ENCODE measurements at places on chromosomes 1 and 21.

GRCh38 chr1:67053535-67053784 lies 488 bp downstream of the SLC35D1 start:
- DNase-seq: peak; percentile 70

DNA sequence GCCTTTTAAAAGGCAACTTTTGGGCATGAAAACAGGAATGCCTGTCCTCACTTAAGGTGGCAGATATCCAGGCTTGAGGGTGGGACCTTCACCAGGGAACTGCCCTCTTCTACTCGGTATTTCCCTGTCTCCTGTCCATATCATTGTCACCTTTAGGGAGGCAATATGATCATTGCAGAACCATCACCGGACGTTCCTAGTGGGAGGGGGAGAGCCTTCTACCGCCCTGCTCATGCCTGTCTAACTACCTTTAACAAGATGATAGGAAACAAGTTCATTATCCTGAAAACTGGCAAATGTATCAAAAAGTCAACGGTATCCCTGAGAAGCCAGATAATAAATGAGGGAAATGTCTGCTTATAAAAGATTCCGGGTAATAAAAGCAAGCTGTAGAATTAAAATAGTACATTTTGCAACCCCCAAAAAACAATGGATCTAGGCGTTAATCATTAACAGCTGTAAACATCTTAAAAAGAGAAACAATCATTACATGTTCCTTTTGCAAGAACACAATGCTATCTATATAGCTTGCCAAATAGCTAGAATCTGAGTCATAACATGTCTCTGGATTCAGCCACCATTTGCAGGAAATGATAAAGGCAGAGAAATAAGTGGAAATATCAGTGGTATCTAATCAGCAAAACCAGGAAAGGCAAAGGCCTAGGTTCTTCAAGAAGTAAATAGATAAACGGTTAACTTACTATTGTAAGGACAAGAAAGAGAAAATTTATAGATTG lies 852.9 kb upstream of the ADGRL4 start:
- no peak for DNase-seq

DNA sequence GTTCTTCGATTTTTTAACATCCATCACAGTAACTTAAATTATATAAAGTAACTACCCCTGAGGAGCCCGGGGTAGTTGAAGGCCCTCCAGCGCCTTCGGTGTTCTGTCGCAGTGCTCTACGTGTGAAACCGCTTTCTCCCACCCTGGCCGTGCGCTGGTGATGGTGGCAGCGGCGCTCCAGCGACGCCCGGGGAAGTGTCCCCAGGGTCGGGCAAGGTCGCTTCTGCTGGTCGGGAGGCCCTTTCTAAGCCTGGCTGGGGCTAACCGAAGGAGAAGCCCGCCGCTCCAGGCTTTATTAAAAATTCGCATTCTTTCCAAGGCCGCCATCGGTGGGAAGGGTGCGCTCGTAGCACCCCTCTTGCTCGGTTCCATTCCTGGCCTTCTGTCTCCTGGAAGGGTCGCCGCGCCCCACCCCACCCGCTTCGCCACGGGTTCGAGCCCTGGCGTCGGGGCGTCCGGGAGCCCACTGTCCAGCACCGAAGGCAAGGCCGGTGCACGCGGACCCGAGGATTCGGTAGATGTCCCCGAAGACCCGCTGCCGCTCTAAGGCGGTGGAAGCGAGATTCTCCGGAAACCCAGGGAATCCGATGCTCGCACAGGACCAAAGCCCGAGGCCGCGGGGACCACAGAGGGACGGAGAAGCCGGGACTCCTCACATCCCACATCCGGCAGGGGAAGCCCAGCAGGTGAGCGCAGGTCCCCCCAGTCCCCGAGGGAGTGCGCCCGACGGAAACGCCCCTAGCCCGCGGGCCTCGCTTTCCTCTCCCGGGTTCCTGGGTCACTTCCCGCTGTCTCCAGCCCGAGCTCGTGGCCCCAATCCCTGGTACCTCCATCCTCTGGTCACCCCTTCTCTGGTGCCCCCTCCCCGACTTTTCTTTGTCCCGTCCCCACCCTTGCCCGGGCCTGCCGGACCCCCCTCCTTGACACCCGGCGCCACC lies 685 bp upstream of the RIPPLY3 start:
- DNase-seq: no peak

- DNase-seq: no peak
Observed at GRCh38 chr1:98842241-98842640, 162.4 kb downstream of the PLPPR5 start.

- peak; percentile 41 for DNase-seq
Observed at GRCh38 chr1:160129046-160129445, 13.5 kb downstream of the ATP1A2 start.

DNA sequence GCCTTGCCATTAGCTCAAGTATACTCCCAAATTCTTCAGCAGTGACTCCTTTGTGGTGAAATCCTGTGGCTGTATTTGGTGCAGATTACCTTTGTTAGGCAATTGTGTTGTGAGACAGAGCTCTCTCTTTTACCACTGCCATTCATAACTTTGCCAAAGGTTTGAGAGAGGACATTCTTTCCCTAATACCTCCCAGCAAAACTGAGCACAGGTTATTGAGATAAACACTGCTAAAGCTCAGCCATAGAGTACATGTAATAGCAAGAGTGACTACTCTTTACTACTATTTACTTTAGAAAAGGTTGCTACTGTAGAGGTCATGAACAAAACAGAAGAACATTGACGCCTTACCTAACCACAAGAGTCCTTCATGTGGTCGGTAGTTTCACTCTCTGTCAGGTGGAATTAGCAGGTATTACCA lies 514.0 kb upstream of the ADAMTS5 start:
- DNase-seq: peak; percentile 51

DNA sequence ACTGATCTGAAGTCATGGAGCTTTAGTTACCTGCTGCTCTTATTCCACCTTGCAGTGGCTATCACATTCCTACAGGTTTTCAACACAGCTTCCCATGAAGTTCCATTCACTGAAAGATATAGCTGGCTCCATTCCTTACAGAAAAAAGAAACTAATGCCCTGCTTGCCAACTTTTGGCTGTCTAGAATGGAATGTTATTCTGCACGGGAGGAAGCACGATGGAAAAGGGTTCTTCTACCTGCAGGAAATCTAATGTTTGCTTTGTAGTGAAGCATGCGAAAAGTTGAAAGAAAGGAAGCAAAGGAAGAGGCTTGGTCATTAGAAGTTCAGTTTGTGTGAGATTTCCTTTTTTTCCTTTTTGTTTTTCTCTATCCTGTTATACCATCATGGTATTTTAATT lies 32.6 kb downstream of the GIPC2 start:
- DNase-seq: no peak
